Activated naive CD4-positive, alpha-beta T cell treated with anti-CD3 and anti-CD28 coated beads, Interleukin-2, amount 10 ng/mL, durations not matched to agents 5 hours and 36 hours (primary cell): ENCODE measurements at places on chromosomes 2 and 18. TPM values are rescaled to one million over a fixed set of nuclear protein-coding genes. Genes with fewer than 3 reads are reported as not detected.

The HRH4 gene
- not detected for total RNA-seq

The SESTD1 gene
- total RNA-seq, result 12.6 TPM

The ERLEC1 gene
- 23.5 TPM for total RNA-seq

The MALL gene
- total RNA-seq, result not detected

The RIT2 gene
- not detected for total RNA-seq

The LINC00305 gene
- total RNA-seq, result not detected

The OXER1 gene
- not detected for total RNA-seq

The PDIA6 gene
- 104 TPM for total RNA-seq

The SERPINB8 gene
- total RNA-seq, result 8.2 TPM

The WDSUB1 gene
- 5.3 TPM for total RNA-seq

The PRADC1 gene
- 11.5 TPM for total RNA-seq

The ST8SIA3 gene
- total RNA-seq, result not detected

The ASXL2 gene
- 49.3 TPM for total RNA-seq

The POTEI gene
- not detected for total RNA-seq

The STRADB gene
- 38.7 TPM for total RNA-seq

The IL18R1 gene
- total RNA-seq, result 41.3 TPM

The PMAIP1 gene
- total RNA-seq, result 16.9 TPM

The CIB4 gene
- not detected for total RNA-seq

The SPATA3 gene
- not detected for total RNA-seq

The ANKRD30BL gene
- total RNA-seq, result not detected

The IL1RL2 gene
- total RNA-seq, result not detected

The UGT1A3 gene
- total RNA-seq, result not detected

The PKP4 gene
- total RNA-seq, result 37.0 TPM

The RESP18 gene
- total RNA-seq, result not detected

The REG3A gene
- not detected for total RNA-seq

The IL1F10 gene
- total RNA-seq, result not detected

The DSG1 gene
- not detected for total RNA-seq

The COL3A1 gene
- total RNA-seq, result 0.51 TPM

The CEBPZOS gene
- total RNA-seq, result 32.7 TPM

The SERPINB12 gene
- total RNA-seq, result not detected

The CRIM1 gene
- 4.2 TPM for total RNA-seq

The PLCD4 gene
- total RNA-seq, result 0.38 TPM

The TSPYL6 gene
- total RNA-seq, result not detected

The GALR1 gene
- total RNA-seq, result not detected

The L3MBTL4 gene
- total RNA-seq, result 0.10 TPM

The PRKAG3 gene
- not detected for total RNA-seq

The UGT1A5 gene
- not detected for total RNA-seq

The KIDINS220 gene
- total RNA-seq, result 36.0 TPM

The VIT gene
- total RNA-seq, result not detected

The RHOB gene
- total RNA-seq, result 1.7 TPM

The SCN7A gene
- total RNA-seq, result not detected

The PSTPIP2 gene
- total RNA-seq, result 11.3 TPM
